Aorta (tissue), 5 donors: ENCODE measurements at places on chromosomes 11 and 22. TPM values are rescaled to one million over a fixed set of nuclear protein-coding genes. Genes with fewer than 3 reads are reported as not detected.

The MS4A12 gene
- total RNA-seq = not detected

The CHRNA10 gene
- 1.0 TPM for total RNA-seq

The MPPED1 gene
- not detected for total RNA-seq

The MFRP gene
- not detected for total RNA-seq

The PRRG4 gene
- total RNA-seq = 2.0 TPM

The PVALB gene
- not detected for total RNA-seq

The OR2D2 gene
- total RNA-seq = not detected

The ACTN3 gene
- total RNA-seq = 3.0 TPM

The FAR1 gene
- 67.1 TPM for total RNA-seq

The KRTAP5-9 gene
- 0.57 TPM for total RNA-seq

The EMID1 gene
- 7.0 TPM for total RNA-seq

The VWCE gene
- 5.6 TPM for total RNA-seq

The FGF3 gene
- total RNA-seq = not detected

The TRIM49B gene
- not detected for total RNA-seq

The ENTHD1 gene
- total RNA-seq = 0.12 TPM

The ELMOD1 gene
- total RNA-seq = 0.32 TPM

The FAM227A gene
- total RNA-seq = 0.78 TPM

The OR2AG1 gene
- not detected for total RNA-seq

The RAPSN gene
- total RNA-seq = 0.71 TPM

The FBLN1 gene
- total RNA-seq = 1,512 TPM

The AMBRA1 gene
- 35.0 TPM for total RNA-seq

The MS4A8 gene
- not detected for total RNA-seq

The C11orf58 gene
- 118 TPM for total RNA-seq

The SEC14L6 gene
- 1.7 TPM for total RNA-seq

The CCDC81 gene
- total RNA-seq = 1.5 TPM

The CD151 gene
- 681 TPM for total RNA-seq

The MS4A7 gene
- 121 TPM for total RNA-seq

The MCM5 gene
- 21.7 TPM for total RNA-seq

The GTSE1 gene
- 1.5 TPM for total RNA-seq

The KCNE3 gene
- 3.8 TPM for total RNA-seq

The ART1 gene
- not detected for total RNA-seq

The SEPTIN3 gene
- 0.68 TPM for total RNA-seq

The PATE2 gene
- total RNA-seq = not detected

The PRG3 gene
- not detected for total RNA-seq

The DDIAS gene
- 0.49 TPM for total RNA-seq

The APOBEC3B gene
- 1.4 TPM for total RNA-seq

The MMP12 gene
- 0.23 TPM for total RNA-seq

The OR2AG2 gene
- not detected for total RNA-seq

The QSER1 gene
- 34.3 TPM for total RNA-seq

The MMP27 gene
- total RNA-seq = not detected

The DDTL gene
- total RNA-seq = 1.0 TPM

The NPAS4 gene
- total RNA-seq = 7.0 TPM

The PHF5A gene
- total RNA-seq = 27.0 TPM

The KDM4D gene
- 0.75 TPM for total RNA-seq

The C11orf86 gene
- total RNA-seq = not detected

The RIC3 gene
- total RNA-seq = 13.1 TPM

The RFPL3 gene
- not detected for total RNA-seq

The MISFA gene
- total RNA-seq = 6.6 TPM

The OVCH2 gene
- total RNA-seq = not detected
